ENCODE measurements at places on chromosomes 12 and 14.

DNA sequence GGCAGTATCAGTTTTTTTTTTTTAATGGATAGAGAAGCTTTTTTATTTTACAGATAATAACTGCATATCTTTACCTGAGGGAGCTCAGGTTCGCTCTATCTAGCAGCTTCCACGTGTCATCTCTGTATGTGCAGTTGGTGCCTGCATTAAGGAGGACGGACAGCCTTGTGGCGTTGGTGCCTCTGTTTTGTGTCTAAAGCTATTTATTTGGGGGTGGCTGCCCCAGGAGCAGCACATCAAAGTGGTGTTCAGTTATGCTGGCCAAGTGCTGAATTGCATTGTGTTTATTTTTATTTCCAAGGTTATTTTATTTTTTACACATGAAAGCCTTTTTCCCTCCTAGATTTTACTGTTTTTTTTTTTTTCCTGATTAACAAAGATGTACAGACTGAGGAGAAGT, 59.7 kb downstream of the RASSF3 start:
- DNase-seq = peak; percentile 32

- peak; percentile 64 for DNase-seq
Measured at GRCh38 chr12:103978384-103978982, 12.8 kb downstream of the TDG start.

- peak; percentile 43 for DNase-seq
Measured at GRCh38 chr14:104724407-104724980, 465 bp downstream of the ADSS1 start.

- DNase-seq = no peak
Measured at GRCh38 chr12:716506-716905, 35.9 kb upstream of the WNK1 start.

DNA sequence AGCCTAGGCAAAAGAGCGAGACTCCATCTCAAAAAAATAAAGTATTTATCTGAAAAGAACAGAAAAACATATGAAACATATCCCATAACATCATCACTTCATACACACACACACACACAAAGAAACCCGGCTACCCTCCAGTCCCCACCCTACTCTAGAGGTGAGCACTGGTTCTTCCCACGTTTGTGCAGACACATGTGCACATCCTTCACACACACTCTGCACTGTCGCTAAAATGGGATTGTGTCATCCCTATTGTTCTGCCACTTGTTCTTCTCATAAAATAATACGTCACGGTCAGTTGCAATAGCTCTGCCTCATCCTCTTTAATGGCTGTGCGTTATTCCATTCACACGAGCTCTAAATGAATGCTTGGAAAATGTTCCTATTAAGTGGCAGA, 85.9 kb upstream of the ANO2 start:
- no peak for DNase-seq

GRCh38 chr12:26451763-26452162, 256.4 kb downstream of the SSPN start:
- no peak for DNase-seq

GRCh38 chr12:82866227-82866775, 179.6 kb downstream of the TMTC2 start:
- no peak for DNase-seq

- no peak for DNase-seq
Measured at GRCh38 chr12:107302649-107303341, 209.4 kb upstream of the CRY1 start.

- DNase-seq = peak; percentile 94
Measured at GRCh38 chr12:47812797-47813510, 6.7 kb downstream of the HDAC7 start.

DNA sequence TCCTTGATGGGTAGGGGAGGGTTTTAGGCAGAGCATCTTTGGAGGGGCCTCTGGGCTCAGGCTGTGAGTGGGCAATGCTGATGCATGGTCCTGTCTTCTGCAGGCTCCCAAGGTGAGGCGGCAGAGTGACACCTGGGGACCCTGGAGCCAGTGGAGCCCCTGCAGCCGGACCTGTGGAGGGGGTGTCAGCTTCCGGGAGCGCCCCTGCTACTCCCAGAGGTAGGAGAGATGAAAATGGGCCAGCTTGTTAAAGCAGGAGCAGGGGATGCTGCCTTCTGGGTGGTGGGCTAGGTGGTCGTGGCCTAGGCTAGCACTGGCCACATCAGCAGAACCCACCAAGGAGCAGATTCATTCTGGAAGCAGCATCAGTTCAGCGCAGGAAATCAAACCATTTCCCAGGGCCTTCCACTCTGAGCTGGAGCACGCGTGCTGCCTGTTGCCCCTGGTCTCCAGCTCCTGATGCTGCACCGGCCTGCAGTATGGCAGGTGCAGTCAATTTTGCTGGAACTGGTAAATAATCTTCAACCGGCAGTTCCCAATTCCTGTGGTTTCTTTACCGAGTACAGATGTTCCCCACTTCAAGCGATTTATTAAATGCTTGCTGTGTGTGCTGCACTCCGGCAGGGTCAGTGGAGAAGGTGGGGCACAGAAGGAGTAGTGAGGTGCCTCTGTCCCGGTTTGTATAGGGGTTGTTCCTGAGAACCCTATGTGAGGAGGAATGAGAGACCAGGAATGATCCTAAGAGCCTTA, 7.4 kb downstream of the PAPLN start:
- DNase-seq = no peak

- DNase-seq = no peak
Measured at GRCh38 chr12:59115526-59115925, 195.2 kb upstream of the LRIG3 start.

- DNase-seq = no peak
Measured at GRCh38 chr12:95687937-95688336, 102.6 kb downstream of the NTN4 start.

DNA sequence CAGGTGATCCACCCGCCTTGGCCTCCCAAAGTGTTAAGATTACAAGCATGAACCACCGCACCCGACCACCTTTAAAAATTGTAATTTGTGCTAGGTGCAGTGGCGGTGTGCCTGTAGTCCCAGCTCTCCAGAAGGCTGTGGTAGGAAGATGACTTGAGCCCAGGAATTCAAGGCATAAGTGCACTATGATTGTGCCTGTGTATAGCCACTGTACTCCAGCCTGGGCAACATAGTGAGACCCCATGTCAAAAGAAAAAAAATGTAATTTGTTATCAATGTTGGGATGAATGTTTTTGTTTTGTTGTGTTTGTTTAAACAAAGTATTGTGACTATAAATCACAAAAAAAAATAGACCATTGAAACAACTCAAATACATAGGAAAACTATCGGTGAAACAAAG, 43.1 kb upstream of the NAP1L1 start:
- DNase-seq = no peak

GRCh38 chr14:100719976-100720520, 6.6 kb upstream of the DLK1 start:
- DNase-seq = no peak

GRCh38 chr14:84807673-84808072, 722.3 kb upstream of the FLRT2 start:
- no peak for DNase-seq

DNA sequence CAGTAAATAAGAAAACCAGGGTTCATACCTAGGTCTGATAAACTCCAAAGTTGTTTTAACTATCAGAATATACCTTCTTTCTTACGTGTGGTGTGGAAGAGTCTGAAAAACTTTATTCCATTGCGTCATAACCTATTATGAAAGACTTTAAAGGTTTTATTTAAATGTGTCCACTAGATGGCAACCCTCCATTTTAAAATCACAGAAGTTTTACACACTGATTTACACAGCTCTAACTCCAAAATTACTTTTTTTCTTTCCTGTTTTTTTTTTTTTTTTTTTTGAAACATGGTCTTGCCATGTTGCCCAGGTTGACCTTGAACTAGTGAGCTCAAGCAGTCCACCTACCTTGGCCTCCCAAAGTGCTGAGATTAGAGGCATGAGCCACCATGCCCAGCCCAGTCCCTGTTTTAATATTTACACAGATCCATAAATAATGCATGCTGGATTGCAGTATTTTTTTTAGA, 17.3 kb upstream of the TMPRSS12 start:
- peak; percentile 76 for DNase-seq

- DNase-seq = no peak
Measured at GRCh38 chr12:6294156-6295093, 16.1 kb upstream of the PLEKHG6 start.

Data from B cell (primary cell).